ENCODE measurements at places on chromosomes 1 and 21. TPM values are rescaled to one million over a fixed set of nuclear protein-coding genes. Genes with fewer than 3 reads are reported as not detected.
A peak's percentile ranks its signal among the peaks of the same experiment; 100 is the strongest.

PERM1 gene
- not detected for total RNA-seq

GBP7 gene
- total RNA-seq = not detected

RGS13 gene
- not detected for total RNA-seq

AADACL4 gene
- not detected for total RNA-seq

FMO5 gene
- total RNA-seq = 1.3 TPM

RGSL1 gene
- not detected for total RNA-seq

DNA sequence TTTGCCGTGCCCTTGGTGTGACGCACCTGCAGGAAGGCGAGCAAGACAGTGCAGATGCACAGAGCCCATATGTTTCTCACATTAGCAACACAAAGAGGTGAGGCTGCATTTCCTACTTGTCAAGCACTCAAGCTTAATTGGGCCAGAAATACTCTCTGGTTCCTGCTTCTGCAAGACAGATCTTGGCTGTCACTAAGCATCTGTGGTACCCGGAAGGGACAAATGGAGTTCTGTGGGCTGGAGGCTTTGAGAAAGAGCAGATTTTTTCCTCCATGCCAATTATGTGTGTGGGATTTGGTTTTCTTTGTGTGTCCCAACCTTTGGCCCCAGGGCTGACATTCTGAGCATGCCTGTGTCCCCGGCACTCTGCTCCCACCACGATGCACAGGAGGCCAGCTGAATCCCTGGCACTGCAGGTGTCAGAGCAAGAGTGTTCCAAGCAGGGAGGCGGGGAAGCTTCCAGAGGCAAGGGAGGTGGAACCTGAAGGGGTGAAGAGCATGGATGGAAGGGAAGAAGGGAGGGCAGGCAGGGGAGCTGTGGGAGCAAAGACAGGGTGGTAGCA, 52.0 kb upstream of the STUM start:
- no peak for DNase-seq
- no peak overlapping the region for H3K27ac ChIP-seq
- H3K4me1 ChIP-seq = no peaks in the 10 kb centered on the region
- H3K4me3 ChIP-seq = no peak overlapping the region
- no peaks in the 10 kb centered on the region for H3K27me3 ChIP-seq

GRCh38 chr21:41201385-41201784, 33.4 kb downstream of the BACE2 start:
- no peaks in the 10 kb centered on the region for H3K4me1 ChIP-seq
- H3K27ac ChIP-seq = no peak overlapping the region
- no peak for DNase-seq
- no peak overlapping the region for H3K4me3 ChIP-seq
- H3K36me3 ChIP-seq = no peaks in the 10 kb centered on the region
- no peaks in the 10 kb centered on the region for H3K27me3 ChIP-seq

DNA sequence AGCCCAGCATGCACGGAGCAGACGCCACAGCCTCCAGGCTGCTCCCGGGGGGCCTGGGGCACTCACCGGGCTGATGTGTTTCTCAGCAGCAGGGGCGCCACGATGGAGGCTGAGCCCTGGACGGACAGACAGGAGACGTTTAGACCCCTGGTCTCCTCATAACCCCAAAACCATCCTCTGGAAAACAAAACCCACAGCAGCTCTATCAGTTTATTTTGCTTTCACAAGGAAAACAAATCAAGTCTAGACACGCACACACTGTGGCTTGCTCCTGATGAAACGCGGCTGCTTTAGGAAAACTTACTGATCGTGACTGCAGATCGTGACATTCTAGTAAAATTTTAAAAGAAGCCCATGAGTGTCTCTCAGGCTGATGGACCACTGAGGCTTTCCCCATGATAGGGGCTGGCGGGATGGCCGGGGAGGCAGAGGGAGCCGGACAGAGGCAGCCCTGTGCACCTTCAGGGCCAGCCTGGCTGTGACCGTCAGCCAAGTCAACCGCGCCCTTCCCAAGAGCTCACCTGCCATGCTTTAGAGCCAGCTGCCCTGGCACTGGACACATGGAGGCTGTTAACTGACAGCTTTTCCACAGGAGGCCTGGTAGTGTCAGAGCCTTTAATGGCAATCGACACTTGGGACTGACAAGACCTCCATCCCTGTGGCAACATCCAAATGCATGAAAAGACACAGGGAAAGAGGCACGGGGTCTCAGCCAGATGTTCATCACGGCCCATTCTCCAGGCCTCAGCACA, 5.2 kb downstream of the POFUT2 start:
- no peak for DNase-seq
- H3K27ac ChIP-seq = no peak overlapping the region
- peaks cover 2% of the 10 kb centered on the region for H3K4me1 ChIP-seq
- no peak overlapping the region for H3K4me3 ChIP-seq

DNA sequence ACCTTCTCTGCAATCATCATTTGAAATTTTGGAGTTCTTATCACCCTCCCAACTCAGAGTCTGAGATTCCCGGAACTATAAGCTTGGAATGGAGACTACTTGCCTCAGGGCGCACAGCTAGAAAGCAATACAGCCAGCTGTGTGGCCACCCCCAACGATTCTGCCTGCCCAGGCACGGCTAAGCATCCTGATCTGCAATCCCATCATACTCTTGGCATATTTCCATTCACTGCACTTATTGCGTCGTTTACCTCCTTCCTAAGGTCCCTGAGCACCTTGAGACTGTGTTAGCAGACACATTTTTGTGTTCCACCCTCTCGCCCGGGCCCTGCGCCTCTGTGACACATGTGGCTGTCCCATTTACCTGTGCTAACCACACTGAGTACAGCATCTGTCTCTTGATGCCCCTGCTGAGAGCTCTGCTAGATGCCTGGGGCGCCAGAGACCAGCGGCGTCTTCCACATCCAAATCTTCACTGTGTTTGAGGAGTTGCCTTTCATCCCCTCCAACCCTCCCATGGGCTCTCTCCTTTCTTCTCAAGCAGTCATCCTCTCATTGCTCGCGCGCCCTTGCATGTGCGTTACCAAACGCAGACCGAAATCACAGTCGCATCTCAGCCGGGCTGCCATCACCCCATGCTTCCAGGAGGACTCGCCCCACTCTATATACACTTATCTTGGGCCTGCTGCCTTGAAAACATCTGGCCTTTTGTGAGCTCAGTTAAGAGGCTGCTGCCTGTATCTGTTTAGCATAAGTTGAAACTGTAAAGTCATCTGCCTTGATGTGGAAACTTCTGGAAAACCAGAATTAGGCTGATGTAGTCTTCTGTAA, 3.5 kb upstream of the CLDN19 start:
- H3K27me3 ChIP-seq = no peaks in the 10 kb centered on the region
- H3K4me1 ChIP-seq = no peaks in the 10 kb centered on the region
- H3K4me3 ChIP-seq = no peak overlapping the region

GRCh38 chr1:9145021-9145668, 16.2 kb upstream of the GPR157 start:
- H3K4me3 ChIP-seq = no peak overlapping the region
- H3K27me3 ChIP-seq = no peaks in the 10 kb centered on the region
- H3K36me3 ChIP-seq = peaks cover 2% of the 10 kb centered on the region

DNA sequence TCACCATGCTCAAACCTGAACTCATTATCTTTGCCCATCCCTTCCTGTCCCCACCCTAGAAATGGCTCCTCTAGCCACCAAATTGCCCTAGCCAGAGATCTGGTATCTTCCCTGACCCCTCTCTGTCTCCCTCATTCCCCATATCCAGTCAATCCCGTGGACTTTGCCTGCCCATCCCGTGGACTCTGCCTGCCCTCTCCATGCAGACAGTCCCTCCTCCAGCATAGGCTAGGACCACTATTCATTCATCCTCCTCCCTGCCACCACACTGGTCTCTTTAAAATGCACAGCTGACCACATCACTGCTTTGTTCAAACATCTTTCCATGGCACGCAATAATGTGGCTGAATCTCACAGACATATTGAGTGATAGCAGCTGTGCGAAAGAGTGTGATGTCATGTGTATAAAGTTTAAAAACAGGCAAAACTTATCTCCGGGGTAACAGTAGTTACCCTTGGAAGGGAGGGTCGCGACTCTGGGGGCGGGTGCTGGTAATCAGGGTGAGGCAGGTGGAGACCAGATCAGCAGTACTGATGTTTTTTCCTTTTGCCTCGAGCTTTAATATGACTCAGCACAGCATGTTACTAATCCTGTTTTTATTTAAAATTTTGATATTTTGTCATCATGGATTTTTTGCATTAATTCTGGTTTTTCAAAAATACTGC, 4.8 kb upstream of the SLC2A1 start:
- H3K27me3 ChIP-seq = no peaks in the 10 kb centered on the region
- peak overlapping the region; percentile 55 for H3K27ac ChIP-seq
- H3K36me3 ChIP-seq = no peaks in the 10 kb centered on the region

- H3K4me3 ChIP-seq = no peak overlapping the region
- peaks cover 33% of the 10 kb centered on the region for H3K4me1 ChIP-seq
- peak; percentile 86 for DNase-seq
- no peaks in the 10 kb centered on the region for H3K27me3 ChIP-seq
Measured at GRCh38 chr1:111191496-111191895, 8.9 kb downstream of the DENND2D start.

GRCh38 chr1:64942675-64943074, 23.7 kb downstream of the JAK1 start:
- no peaks in the 10 kb centered on the region for H3K4me1 ChIP-seq
- H3K36me3 ChIP-seq = no peaks in the 10 kb centered on the region
- H3K27me3 ChIP-seq = no peaks in the 10 kb centered on the region
- DNase-seq = no peak

DNA sequence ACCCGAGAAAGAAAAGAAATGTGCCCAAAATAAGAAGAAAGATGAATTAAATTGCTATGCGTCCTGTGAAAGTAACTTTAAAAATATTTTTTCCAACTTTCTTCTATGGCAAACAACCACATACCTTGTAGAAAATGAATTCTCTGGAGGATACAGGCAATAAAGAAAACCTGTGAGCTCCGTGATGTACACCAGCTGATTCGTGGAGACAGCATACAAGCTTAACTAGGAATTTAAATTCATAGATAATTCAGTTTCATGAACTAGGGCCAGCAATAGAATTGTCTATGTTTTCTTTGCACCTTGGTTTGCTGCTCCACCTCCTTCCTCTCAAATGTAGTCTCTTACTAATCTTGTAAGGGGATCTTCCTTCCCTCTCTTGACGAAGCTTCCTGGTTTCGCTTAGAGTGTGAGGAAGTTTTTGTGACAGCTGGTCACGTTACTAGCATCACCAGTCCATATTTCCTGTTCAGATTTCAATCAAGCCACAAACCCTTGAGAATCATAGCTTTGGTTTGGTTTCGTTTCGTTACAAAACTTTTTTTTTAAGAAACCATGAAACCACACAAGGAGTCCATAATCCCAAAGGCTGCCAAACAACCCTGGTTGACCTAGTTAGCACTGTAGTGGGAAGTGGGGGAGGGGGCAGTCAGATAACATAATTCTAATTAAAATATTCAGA, 35.8 kb downstream of the GREM2 start:
- H3K4me1 ChIP-seq = no peaks in the 10 kb centered on the region
- H3K36me3 ChIP-seq = no peaks in the 10 kb centered on the region

- H3K4me3 ChIP-seq = no peak overlapping the region
- H3K27ac ChIP-seq = no peak overlapping the region
- H3K27me3 ChIP-seq = no peaks in the 10 kb centered on the region
- DNase-seq = no peak
- H3K4me1 ChIP-seq = peaks cover 7% of the 10 kb centered on the region
Measured at GRCh38 chr1:41712081-41712480, 206.6 kb downstream of the HIVEP3 start.

DNA sequence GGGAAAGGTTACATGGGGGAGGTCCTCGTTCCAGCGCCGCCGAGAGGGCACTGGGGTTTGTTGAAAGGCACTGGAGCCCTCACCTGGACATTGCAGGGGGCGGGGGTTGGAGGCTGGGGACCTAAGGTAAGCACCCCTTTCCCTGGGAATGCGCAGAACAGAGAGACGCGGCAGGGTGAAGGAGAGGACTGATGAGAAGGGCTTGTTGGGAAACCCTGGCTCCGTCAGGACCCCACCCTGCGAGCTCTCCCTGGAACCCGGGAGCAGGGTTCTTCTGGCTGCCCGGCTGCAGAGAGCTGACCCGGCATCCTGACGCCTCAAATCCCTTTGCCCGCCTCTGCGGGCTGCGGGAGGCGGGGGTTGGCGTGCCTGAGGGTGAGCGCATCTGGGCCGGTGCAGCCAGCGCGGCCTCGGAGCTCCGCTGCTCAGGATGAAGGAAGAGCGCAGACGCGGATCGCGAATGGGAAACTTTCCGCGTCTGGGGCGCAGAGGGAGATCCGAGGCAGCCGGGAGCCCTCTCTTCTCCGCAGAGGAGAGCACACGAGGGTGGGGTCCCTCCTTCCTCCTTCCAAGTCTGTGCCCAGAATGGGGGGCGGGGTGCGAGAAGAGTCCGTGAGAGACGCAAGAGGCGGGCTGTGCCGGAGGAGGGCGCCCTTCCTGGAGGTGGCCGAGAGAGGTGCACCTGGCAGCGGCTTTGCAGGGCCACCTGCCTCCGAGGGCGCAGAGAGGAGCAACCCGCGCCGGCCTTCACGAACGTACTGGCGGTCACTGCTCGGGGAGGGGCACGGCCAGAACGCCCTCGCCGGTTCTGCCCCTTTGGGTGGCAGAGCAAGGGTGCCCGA, 2.4 kb downstream of the IGSF21 start:
- H3K27me3 ChIP-seq = peaks cover 42% of the 10 kb centered on the region
- H3K4me1 ChIP-seq = no peaks in the 10 kb centered on the region
- H3K27ac ChIP-seq = no peak overlapping the region
- H3K4me3 ChIP-seq = no peak overlapping the region

GRCh38 chr21:46116776-46117585, 19.1 kb downstream of the COL6A2 start:
- no peak overlapping the region for H3K4me3 ChIP-seq
- H3K27me3 ChIP-seq = no peaks in the 10 kb centered on the region
- H3K36me3 ChIP-seq = peaks cover 81% of the 10 kb centered on the region
- no peak overlapping the region for H3K27ac ChIP-seq

GRCh38 chr1:193109619-193110018, 4.4 kb upstream of the GLRX2 start:
- no peak overlapping the region for H3K4me3 ChIP-seq
- no peak for DNase-seq
- H3K4me1 ChIP-seq = peaks cover 21% of the 10 kb centered on the region
- H3K36me3 ChIP-seq = no peaks in the 10 kb centered on the region
- no peak overlapping the region for H3K27ac ChIP-seq

DNA sequence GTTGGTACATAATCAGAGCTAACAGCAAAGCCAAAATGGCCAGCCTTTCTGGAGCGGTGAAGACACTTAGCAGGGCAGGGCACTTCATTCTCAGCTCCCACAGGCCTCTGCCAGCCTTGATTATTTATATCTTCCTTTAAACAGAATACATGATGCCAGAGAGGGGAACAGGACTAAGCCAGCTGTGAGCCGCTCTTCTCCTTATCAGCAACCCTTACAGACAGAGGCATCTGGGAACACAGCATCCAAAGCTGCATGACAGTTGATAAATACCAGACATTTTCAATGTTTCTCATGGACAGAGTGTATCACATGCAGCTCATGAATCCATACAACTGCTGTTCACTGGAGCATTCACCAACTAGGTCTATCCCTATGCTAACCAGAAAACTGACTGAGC, 29.1 kb downstream of the DNAJC11 start:
- H3K4me3 ChIP-seq = no peak overlapping the region
- no peaks in the 10 kb centered on the region for H3K27me3 ChIP-seq
- no peaks in the 10 kb centered on the region for H3K4me1 ChIP-seq

DNA sequence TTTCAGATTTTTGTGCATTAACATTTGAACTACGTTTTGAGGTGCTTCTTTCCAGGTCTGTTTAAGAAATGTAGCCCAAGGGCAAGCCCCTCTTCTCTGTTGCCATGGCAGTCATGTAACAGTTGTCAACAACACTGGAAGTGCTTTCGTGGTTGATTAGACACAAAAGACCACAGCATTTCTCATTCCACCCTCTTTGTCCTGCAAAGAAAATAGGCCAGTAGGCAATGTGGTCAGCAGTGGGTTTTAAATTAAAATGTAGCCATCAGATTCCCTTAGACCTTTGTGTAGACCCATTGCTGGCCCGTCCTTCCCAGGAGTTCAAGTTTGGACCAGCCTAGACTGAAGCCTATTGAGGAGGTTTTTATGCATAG, 35.4 kb downstream of the VANGL1 start:
- H3K36me3 ChIP-seq = no peaks in the 10 kb centered on the region
- H3K4me1 ChIP-seq = peaks cover 3% of the 10 kb centered on the region
- H3K4me3 ChIP-seq = no peak overlapping the region
- no peak overlapping the region for H3K27ac ChIP-seq
